ENCODE measurements at places on chromosomes 6 and 20.

GRCh38 chr6:103264020-103264419 lies 1595.7 kb downstream of the HACE1 start:
- H3K27ac ChIP-seq = no peak overlapping the region
- H3K27me3 ChIP-seq = no peaks in the 10 kb centered on the region
- no peak for DNase-seq
- H3K36me3 ChIP-seq = no peaks in the 10 kb centered on the region

GRCh38 chr6:78925317-78925716 lies 58.0 kb downstream of the IRAK1BP1 start:
- H3K36me3 ChIP-seq = no peaks in the 10 kb centered on the region
- no peaks in the 10 kb centered on the region for H3K4me1 ChIP-seq
- no peak for DNase-seq
- H3K27me3 ChIP-seq = no peaks in the 10 kb centered on the region
- no peak overlapping the region for H3K27ac ChIP-seq
- no peak overlapping the region for H3K4me3 ChIP-seq

DNA sequence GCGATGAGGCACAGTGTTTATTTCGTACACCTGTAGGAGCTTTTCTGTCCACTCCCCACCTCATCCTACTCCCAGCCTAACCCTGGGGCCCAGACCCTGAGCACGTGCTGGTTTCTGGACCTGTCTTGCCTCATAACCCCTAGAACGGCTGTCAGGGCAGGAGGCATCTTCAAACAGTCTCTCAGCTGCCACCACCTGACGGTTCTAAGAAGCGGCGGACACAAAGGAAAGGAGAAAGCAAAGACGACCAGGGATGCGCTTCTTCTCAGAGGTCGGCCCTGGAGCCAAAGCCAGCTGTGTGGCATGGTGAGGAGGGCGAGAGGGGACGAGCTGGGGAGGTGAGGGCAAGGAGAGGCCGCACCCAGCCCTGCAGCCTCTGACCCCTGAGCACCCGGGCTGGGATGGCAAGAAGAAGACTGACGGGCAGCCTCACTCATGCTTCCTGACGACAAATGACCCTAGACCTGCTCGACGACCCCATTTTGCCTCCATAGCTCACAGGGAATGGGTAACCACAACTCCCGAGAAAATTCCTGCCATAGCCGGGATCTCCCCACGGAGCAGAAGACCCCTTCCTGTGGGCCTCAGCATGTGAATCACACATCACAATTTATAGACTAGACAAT lies 62.1 kb downstream of the WDR27 start:
- H3K36me3 ChIP-seq = no peaks in the 10 kb centered on the region
- no peaks in the 10 kb centered on the region for H3K4me1 ChIP-seq
- no peak overlapping the region for H3K27ac ChIP-seq
- no peak for DNase-seq
- no peak overlapping the region for H3K4me3 ChIP-seq
- no peaks in the 10 kb centered on the region for H3K27me3 ChIP-seq

- no peaks in the 10 kb centered on the region for H3K27me3 ChIP-seq
- DNase-seq = no peak
- no peaks in the 10 kb centered on the region for H3K36me3 ChIP-seq
- no peak overlapping the region for H3K4me3 ChIP-seq
- no peaks in the 10 kb centered on the region for H3K4me1 ChIP-seq
- no peak overlapping the region for H3K27ac ChIP-seq
These were observed 548.9 kb downstream of the CBLN4 start for GRCh38 chr20:55456316-55456940.

- H3K27ac ChIP-seq = no peak overlapping the region
- H3K4me3 ChIP-seq = no peak overlapping the region
- no peaks in the 10 kb centered on the region for H3K36me3 ChIP-seq
- no peaks in the 10 kb centered on the region for H3K27me3 ChIP-seq
These were observed 13.5 kb upstream of the PNRC1 start for GRCh38 chr6:89066940-89067646.
